NCI-H2081 treated with DMSO at 0.1 percent for 48 hours (cell line): ENCODE measurements at places on chromosomes 7 and 10.

DNA sequence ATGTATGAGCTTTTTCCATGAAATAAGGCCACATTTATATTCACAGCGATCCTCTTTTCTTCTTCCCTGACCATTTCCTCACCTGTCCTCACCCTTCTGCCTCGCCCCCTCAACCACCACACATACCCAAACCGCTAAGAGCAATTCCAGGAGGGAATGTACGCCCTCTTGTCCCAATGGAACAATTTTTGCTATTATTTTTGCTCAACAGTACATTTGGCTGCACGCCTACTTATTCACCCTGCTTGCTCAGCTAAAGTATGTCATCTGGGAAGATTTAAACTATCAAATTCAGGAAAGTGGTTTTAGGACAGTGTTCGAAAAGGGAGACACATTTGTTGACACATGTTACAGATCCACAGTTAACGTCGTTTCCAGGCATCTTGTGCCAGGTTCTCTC, 252.7 kb downstream of the NEBL start:
- no peak for DNase-seq

- peak; percentile 30 for DNase-seq
Observed at GRCh38 chr7:78074713-78075112, 276.1 kb downstream of the PHTF2 start.

GRCh38 chr7:26440233-26441001, 148.8 kb downstream of the SNX10 start:
- DNase-seq: no peak

DNA sequence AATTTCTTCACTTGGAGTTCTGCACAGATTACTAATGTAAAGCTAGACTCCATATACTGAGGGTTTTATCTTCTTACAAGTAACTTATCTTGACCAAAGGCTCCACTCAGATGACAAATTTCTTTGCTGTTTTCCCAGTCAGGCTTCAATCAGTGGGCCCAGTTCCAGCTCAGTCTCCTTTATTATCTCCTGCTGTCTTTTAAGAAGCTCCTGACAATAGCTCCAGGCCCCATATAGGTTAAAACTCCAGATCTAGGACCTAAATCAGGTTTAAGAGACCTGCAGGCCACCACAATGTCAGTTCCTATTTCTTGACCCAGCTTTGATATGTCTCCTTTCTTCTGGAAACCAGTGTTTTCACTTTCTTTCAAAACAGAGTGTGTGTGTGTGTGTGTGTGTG, 165.2 kb downstream of the RELN start:
- DNase-seq: no peak

- DNase-seq: no peak
Observed at GRCh38 chr7:24939416-24939815, 40.6 kb downstream of the OSBPL3 start.

- no peak for DNase-seq
Observed at GRCh38 chr7:5143935-5144903, 45.8 kb upstream of the WIPI2 start.

DNA sequence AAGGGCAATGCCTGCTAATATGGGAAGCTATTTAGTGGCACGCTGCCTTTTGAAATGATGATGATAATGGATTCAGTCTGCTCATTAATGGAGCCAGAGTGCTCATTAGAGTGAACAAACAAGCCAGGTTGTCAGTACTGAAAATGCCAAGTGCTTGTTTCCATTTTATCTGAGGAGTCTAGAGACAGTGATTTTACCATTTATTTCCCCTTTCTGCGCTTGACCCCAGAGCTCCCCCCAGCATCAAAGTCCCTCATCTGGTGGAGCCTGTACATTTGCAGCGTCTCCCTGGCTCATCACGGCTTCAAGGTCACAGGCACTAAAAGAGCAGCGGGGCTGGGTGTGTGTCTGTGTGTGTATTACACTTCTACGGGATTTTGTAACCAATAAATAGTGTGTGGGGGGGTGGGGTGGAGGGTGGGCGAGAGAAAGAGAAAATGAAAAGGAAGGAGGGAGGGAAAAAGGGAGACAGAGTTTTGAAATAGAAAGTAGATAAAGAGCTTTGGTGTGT, 553.8 kb downstream of the TFEC start:
- peak; percentile 48 for DNase-seq

DNA sequence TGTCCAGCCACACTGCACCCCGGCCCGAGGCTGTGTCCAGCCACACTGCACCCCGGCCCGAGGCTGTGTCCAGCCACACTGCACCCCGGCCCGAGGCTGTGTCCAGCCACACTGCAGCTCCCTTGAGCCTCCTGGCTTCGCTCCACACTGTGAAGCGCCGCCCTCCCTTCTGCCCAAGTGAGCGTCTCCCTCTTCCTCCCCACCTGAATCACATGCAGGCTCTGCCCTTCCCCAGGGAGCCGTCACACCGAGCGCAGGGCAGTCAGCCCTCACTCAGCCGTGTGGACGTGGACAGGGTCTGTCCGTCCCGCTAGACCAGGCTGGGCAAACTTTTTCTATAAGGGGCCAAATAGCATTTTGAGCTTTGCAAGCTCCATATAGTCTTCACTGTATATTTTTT, 27.6 kb downstream of the CFAP46 start:
- no peak for DNase-seq

DNA sequence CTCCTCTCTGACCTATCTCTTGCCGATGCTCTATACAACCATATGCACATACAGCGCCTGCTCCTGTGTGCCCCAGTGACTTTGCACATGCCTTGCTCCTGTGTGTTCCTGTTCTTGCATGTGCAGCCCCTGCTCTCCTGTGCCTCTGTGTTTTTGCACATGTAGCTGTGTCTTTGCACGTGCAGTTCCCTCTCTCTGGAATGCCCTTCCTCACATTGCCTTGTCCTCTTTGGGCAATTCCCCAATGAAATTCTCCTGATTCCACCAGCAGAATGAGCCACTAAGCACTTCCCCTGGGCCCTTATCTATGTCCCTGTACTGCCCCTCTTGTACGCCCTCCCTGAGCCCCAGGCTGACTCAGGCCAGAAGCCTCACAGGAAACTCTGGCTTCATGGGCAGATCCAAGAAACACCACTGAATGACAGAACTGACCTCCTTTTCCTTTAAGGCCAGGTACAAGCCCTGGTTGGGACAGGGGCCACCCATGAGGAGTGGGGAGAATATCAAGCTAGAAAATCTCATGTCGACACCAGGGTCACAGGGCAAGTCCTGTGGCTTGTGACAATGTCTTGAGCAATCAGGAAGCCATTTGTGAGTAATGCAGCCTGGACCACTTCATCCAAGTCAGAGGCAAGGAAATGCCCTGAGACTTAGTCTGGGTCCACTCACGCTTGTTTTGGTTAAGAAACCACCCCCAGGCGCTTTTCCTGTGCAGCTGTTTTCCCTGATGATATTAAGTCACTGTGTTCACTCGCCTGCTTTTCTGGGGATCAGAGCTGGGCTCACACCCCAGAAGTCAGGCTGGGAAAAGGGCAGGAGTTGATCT, 1.9 kb upstream of the ARHGAP22 start:
- DNase-seq: no peak
